Psoas muscle (tissue), 8 donors: ENCODE measurements at places on chromosomes 2 and 18.

DNA sequence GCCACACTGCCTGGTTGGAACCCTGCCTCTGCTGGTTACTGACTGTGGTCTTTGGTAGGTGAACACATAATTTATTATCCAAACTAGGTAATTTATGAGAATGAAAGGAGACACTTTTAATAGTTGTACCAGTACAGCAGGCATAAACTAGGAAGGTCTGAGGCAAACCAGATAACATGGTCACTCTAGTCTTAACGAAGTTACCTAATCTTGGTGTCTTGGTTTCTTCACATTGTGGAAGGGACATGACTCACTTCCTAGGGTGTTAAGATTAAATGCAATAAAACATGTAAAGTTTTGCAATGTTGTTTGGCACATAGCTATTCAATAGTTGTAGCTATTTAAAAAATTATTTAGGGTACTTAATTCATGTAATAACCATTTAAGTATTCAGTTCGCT lies 23.3 kb downstream of the SPTBN1 start:
- no peak for DNase-seq

DNA sequence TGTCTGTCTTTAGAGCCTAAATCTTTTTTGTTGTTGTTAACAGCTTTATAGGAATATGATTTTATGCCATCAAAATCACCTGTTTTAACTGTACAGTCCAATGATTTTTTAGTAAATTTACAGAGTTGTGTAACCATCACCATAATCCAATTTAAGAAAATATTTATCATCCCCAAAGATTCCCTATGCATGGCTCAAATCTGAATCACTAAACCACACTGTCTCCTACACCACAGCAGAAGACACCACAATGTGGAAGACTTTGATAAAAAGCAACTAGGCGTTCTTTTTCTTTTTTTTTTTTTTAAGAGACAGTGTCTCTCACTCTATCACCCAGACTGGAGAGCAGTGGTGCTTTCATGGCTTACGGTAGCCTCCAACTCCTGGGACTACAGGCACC lies 99.6 kb downstream of the TXNL1 start:
- no peak for DNase-seq

- no peak for DNase-seq
Observed at GRCh38 chr2:121686218-121686617, 37.0 kb upstream of the CLASP1 start.

- DNase-seq = peak; percentile 28
Observed at GRCh38 chr2:28163028-28163427, 229.6 kb upstream of the FOSL2 start.

GRCh38 chr2:47334356-47335136 lies 68.4 kb upstream of the MSH2 start:
- DNase-seq = no peak

GRCh38 chr2:234671716-234672115 lies 174.8 kb upstream of the ARL4C start:
- no peak for DNase-seq

DNA sequence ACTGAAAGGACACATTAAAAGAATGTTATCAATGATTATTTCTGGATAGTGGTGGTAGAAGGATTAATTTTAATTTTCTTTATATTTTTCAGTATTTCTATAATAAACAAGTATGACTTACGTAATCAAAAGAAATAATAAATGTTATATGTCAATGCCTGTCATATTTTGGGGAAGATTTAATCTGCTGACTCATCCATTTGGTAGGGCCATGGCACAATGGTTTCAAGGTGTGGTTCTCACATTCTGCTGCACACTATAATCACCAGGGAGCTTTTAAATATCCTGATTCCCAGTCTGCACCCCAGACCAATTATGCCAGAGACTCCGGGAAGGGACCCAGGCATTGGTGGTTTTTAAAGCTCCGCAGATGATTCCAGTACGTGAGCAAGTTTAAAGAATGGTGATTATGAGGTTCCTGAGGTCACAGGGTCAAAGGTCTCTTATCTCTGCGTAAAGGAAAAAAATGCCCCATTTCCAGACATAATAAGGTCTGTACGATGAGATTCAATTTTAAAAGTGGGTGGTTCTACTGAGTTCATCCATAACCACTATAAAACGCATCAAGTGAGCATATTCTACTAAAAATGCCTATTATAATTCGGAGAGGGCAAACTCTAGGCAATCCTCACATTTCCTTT lies 27.2 kb downstream of the WIPF1 start:
- DNase-seq = no peak

DNA sequence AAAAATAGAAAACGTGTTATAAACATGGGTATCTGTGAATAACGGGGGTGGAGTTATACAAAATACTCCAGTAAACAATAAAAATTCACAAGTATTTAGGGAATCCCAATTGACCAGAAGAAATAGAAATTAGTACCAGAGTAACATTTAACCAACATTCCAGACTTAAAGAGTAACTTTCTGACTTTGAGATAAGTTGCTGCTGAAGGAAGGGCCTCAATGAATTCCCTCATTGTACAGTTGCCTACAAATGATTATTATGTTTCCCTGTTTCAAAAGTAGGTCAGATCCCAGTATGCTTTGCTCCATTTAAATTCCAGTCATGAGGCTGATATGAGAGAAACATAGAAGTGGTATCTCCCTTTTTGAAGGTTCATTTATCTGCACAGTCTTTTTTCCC lies 88.3 kb upstream of the KCNH7 start:
- DNase-seq = no peak

- no peak for DNase-seq
Observed at GRCh38 chr18:48792141-48792540, 158.6 kb downstream of the SMAD7 start.

DNA sequence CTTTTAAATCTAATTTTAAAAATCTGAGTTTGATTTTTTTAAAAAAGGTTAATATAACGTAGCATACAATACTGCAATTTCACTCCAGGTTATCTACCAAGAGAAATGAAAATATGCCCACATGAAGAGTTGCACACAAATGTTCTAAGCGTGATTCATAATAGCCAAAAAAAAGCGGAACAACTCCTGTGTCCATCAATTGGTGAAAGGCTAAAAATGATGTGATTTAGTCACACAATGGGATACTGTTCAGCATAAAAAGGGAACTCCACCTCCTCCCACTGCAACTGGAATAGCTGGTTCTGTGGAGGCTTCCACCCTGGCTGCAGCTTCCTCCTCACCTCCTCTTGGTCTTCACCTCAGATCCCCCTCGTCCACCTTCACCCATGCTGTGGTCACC lies 132.8 kb downstream of the PIK3C3 start:
- no peak for DNase-seq

DNA sequence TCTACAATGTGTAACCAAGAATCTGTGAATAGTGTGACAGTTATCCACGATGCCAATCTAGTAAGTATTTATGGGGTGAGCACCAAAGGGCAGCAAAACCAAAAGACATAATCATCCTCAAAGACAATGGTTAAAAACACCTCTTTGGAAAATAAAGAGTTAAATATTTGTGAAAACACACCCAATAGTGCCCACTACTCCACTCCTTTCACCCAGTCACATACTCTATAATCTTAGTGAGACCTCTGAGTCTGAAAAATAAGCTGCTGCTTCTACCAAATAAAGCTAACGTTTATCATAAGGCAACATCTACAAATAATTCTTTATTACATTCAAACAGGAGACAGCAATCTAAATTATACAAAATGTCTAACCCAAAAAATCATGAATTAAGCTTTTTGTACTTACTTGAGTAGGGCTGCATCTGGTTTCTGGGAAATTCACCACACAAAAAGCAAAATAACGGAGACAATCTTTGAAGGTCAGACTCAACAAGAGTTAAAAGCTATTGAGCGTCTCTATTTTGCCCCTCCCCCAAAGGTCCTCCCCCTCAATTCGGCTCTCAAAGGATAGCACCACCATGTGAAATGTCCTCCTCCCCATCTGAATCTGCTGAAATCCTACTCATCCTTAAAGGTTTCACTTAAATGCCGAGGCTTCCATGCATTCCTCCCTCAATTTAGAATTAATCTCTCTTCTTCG lies 2.0 kb downstream of the RAPH1 start:
- no peak for DNase-seq

- no peak for DNase-seq
Observed at GRCh38 chr2:37417321-37417720, 72.9 kb downstream of the QPCT start.

DNA sequence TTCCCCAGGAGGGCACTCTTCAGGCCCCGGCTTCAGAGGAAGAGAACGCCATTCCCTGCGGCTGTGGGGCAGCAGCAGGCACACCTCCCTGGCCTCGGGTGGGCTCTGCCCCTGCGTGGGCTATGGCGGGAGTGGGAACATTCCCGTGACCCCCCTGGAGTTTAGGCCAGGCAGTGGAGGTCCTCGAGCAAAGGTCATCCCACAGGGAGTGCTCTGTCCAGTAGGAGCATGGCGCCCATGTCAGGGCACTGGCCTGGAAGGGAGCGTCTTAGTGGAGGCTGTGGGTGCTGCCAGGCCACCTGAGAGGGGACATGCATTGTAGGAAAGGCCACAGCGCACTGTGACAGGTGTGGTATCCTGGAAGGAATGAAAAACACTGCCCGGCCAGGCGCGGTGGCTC lies 9.2 kb upstream of the NFATC1 start:
- no peak for DNase-seq

- no peak for DNase-seq
Observed at GRCh38 chr2:28445448-28446258, 50.2 kb upstream of the PLB1 start.

DNA sequence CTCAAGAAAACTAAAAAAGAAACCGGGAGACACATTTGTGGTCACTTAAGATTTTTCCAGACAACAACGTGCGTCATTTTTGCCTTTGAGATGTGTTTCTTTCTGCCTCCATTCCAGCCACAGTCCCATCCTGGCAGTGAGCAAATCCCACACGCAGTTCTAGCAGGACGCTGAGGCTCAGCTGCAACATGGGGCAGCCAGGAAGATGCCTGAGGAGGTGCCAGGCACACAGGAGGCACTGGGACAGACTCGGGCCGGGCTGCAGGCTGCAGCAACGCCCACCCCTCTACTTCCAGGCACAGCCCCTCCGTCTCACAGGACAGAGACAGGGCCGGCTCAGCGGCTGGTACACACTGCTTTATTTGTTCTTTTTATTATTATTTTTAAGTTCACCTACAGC lies 13.1 kb downstream of the KLF11 start:
- no peak for DNase-seq

- no peak for DNase-seq
Observed at GRCh38 chr2:50787636-50788035, 244.3 kb downstream of the NRXN1 start.

DNA sequence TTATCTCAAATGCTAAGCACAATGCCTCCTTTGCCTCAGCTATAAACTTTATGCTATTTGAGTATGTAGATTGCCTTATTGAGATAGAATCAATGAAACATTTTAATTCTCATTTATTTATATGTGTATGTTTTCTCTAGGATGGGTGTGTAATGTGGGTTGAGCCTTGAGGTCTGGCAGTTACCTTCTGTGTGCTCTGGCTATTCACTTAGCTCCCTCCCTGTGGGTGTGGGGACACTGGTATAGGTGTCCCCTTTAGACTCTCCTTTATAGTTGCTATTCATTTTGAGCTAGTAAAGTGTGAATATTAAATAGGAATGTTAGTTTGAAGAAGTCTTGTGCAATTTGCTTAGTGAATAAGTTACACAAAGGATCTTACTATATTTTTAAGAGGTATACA lies 1.8 kb downstream of the SLC9A4 start:
- DNase-seq = no peak

GRCh38 chr2:75064691-75065396 lies 106.4 kb downstream of the POLE4 start:
- DNase-seq = peak; percentile 67

GRCh38 chr2:182447863-182448262 lies 21.0 kb upstream of the PDE1A start:
- no peak for DNase-seq

DNA sequence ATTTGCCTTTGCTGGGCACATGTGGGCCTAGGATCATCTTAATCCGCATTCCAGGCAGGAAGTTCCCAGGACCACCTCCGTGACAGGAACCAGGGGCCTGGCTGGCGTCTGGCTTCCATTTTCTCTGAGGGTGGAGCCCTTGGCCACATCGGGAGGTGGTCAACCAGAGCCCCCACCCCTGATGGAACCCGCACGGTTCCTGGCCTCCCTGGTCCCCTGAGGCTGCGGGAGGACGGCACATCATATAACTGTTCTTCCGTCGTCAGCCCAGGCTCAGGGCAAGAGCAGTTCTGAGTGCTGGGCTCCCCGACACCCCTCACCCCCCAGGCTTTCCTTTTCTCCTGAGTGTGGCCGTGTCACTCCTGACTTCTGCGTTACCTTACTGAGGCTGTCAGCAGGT lies 13.5 kb downstream of the ESPNL start:
- DNase-seq = no peak
